ENCODE measurements at places on chromosomes 3 and 15.
A peak's percentile ranks its signal among the peaks of the same experiment; 100 is the strongest.

DNA sequence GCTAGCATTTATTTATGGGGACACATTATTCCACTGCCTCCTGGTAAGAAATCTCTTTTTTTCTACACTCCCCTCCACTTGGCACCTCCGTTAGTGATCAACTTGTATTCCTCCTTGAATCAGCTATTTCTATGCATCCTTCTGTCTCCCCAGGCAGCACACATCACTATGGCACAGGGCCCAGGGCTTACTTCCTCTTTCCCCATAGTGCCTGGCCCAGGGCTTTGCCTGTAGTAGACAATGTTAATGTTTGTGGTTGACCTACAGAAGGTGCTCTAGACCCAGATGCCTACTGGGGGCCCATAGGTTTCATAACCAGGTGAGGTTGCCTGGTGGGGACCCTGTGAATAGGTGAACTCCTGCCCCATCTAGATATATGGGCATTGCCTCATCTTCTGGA, 44.9 kb downstream of the EPHB1 start:
- DNase-seq: no peak

DNA sequence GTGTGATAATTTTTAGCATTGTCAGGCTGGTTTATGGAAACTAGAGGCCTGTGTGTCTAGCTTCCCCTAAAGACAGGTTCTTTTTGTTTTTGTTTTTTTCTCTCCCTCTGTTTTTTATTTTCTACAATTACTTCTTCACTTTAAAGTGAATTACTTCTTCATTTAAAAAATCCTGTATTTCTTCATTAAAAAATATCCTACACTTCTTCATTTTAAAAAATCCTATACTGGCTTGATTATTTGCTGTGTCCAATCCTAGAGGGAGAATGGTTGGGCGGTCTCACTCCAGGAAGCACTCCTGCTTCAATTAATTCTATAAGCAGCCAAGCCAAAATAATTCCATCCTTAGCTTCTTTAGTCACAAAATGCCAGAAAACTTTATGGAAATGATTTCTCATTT, 11.8 kb downstream of the ATG7 start:
- no peak for DNase-seq

GRCh38 chr3:122548076-122548475, 16.0 kb downstream of the PARP9 start:
- DNase-seq: no peak

DNA sequence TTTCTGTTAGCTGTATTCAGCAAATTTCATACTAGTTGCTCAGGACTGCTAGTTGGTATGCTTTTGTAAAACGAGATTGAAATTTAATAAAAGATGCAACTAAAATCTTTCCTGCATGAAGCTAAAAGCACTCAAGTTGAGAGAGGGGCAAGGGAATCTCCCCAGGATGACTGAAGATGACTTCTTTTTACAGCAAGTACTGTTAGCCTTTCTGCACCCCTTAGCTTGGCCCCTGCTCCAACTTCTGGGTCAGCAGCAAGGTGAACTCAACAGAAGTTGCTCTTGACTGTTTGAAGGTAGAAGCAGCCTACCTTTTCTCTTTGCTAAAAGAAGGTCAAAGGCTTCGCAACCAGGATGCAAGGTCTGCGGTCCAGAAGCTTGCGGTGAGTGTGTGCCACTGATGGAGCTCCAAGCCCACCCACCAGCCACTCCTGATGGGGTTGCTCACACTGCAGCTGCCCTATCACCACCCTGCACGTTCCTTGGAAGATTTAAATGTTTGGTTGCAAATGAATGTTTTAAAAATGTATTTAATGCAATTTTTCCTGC, 32.5 kb downstream of the NME9 start:
- DNase-seq: no peak

DNA sequence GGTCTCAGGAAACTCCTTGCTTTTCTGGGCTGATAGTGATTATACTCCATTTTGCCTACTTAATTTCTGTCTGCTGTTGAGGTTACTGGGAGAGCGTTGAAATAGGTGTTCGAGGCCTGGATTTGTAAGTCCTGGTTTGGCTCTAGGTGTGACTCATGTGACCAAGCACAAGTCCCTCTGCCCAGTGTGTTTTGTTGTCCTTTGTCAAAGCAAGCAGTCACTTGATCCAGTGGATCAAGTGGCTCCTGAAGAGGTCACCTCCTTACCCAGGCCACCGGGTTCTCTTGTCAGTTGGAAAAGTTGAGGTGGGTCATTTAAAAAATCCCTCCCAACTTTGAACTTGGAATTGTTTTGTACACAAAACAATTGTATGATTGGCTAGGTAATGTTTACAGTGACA, 70.0 kb downstream of the LPP start:
- DNase-seq: no peak

- DNase-seq: no peak
These were observed 22.2 kb downstream of the SEMA3G start for GRCh38 chr3:52422669-52423068.

DNA sequence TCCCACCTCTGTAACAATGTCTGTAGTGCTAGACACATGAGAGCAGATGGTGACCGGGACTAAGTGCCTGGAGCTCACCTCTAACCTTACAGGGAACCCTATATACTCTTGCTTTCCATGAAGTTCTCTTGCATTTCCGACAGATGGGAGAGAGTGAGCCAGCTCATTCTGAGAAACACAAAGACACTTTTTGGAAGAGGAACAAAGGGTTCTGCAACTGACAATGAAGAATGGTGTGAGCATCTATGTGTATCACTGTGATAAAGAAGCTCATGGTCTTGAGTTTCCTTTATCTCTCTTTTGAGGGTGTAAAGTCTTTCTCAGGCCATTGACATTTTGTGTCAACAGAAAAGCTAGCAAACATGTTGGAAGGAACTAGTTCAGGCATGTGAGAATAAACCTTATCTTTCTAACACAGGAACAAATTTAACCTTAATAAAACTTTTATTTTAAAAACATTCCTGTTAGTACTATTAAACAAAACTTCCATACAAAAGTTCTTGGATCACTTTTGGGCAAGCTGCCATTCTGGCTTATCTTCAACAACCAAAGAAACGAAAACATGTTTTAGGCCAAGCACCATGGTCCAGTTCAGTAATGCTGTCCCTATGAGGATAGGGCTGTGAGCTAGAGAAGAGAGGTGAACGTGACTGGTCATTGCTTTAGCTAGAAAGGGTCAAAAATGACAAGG, 142.7 kb downstream of the THRB start:
- DNase-seq: peak; percentile 29

- no peak for DNase-seq
These were observed 209.2 kb upstream of the TPRG1 start for GRCh38 chr3:188962253-188963247.

- no peak for DNase-seq
These were observed 47.2 kb downstream of the SPTSSB start for GRCh38 chr3:161323926-161324621.

DNA sequence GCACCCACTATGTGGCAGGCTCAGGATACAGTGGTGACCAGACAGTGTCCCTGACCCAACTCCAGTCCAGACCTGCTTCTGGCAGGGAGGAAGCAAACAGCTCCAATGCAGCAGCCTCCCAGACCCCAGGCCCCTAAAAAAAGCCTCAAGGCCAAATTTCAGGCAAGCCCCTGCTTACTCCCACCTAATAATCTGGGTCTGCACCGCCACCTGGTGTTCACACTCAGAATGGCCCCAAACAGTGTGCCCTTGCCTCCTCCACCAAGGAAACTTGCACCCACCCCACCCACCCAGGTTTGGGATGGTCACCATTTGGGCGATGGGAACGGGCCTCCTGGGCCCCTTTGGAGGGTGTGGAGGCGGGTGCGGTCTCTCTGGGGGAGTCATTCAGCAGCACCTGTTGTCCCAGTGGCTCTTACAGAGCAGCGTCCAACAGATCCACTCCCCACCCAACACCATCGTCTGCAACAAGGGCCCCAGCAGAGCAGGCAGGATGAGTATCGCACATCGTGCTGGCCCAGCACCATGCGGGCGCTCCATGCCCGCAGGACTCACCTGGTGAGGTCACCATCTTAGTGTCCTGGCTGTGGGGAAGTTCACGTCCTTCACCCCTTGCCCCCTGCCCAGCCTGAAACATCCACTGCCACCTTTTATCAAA, 17.3 kb downstream of the C3orf18 start:
- peak; percentile 50 for DNase-seq

GRCh38 chr15:83809345-83809744, 155.4 kb downstream of the ADAMTSL3 start:
- no peak for DNase-seq

GRCh38 chr15:32889214-32889613, 171.4 kb downstream of the GREM1 start:
- DNase-seq: no peak

DNA sequence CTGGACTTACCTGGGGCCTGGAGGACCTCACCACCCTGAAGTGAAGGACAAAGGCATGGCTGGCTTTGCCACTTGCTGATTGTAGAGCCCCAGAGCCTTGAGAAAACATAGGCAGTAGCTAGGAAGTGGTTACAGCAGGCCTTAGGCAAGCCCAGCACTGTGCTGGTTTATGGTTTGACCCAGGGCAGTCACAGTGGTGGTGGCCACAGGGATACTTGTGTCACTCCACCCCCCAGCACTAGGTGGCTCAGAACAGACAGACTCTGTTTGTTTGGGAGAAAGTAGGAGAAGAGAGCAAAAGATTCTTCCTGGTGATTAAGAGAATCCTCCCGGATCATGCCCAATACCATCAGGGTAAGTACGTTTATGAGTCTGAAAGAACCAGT, 13.2 kb upstream of the COL8A1 start:
- no peak for DNase-seq

DNA sequence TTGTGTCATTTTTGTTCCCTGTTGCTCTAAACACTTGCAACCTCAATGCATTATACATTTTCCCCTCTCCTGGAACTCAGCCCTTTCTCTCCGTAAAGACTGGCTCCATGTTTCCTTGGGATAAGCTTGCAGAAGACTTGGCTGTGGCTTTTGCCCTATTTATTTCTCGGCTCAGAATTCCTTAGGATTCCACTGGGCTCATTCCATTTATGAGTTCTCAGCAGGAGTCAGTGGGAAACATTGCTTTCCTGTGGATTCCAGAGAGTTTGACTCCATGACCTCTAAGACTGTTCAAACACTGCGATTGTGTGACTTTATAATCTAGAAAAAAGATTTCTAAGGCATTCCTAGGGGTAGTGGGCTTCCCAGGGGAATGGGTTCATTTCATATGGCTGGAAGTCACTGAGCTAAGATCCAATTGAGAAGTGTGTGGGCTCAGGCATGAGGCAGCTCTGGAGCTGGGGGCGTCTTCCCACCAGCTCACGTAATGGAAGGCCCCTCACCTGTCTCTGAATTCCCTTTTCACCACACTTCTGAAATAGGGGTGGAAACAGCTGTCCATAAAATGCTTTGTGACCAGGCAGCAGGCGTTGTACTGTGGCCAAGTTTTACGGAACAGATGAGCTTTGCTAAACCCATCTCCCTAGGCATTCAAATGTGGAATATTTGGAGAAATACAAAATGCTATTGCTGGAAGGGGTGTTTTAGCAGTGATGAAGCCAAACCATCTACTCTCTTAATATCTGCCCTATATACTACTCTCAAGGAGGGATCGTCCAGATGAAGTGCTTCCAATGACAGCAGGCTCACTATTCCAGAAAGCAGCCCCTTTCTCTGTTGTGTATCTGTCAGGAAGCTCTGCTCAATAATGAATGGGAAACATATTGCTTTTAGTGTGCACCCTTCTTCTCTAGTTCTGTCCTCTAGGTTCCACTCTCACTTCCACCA, 91.8 kb upstream of the BCL6 start:
- no peak for DNase-seq

- no peak for DNase-seq
These were observed 14.2 kb downstream of the MRAS start for GRCh38 chr3:138362538-138362937.

DNA sequence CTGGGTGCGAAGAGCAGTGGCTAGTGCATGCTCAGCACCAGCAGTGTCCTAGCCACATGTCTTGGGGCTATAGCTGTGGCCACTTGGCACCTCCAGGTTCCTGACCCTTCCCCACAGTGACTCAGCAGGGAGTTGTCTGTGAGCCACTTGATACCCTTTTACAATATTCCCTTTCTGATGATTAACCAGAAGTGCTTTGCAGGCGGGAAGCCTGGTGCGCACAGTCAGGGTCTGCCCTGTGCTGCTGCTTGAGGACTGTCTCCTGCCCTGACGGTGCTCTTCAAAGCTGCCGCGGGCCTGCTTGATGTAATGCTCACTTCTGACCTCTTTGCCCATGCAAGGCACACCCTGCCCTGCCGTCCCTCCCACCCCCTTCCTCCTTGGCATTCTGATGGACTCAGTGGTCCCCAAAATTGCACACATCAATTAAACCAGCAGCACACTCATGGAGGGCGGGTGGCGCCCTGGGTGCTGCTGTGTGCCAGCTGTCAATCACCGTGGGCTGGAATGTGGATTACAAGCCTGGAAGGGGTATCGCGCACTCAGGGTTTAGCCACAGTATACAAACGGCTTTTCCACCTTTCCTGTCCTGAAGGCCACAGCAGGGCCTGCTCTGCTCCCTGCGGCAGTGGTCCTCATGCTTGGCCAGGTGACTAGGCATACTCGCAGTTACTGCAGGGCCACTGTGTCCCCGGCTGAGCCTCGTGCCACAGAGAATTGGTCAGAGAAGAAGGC, 40.9 kb upstream of the PCSK6 start:
- no peak for DNase-seq

- DNase-seq: no peak
These were observed 95.7 kb upstream of the CHRM5 start for GRCh38 chr15:33872416-33873106.

DNA sequence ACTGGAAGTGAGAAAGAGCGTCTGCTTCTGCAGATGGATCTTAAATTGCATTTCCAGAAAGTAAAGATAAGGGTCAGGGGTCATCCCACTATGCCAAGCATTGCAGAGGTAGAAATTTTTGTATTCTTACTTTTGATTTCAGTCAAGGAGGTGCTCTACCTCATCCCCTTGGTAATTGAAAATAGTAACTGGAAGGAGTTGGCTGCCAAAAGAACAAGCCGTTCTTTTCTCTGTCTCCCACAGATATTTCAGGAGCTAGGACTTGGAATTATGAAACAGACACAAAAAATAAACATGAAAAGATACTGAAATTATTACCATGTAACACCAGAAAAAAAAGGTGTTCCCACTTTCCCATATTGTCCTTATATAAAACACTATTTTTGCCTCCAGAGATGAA, 309.9 kb upstream of the UMPS start:
- DNase-seq: no peak

GRCh38 chr3:49616491-49616941, 57.6 kb upstream of the APEH start:
- no peak for DNase-seq

- DNase-seq: no peak
These were observed 56.8 kb upstream of the COL6A5 start for GRCh38 chr3:130288670-130289069.

- DNase-seq: peak; percentile 41
These were observed 227.5 kb upstream of the IGF1R start for GRCh38 chr15:98420837-98421236.

- DNase-seq: peak; percentile 83
These were observed 29.3 kb upstream of the SACM1L start for GRCh38 chr3:45659661-45660566.

- no peak for DNase-seq
These were observed 607.5 kb upstream of the NAALADL2 start for GRCh38 chr3:174251681-174252080.

- no peak for DNase-seq
These were observed 618.1 kb downstream of the PYDC2 start for GRCh38 chr3:192079098-192079497.

Measured in right cardiac atrium (tissue), 5 donors.